NCI-H526 treated with DMSO at 0.1 percent for 48 hours (cell line): ENCODE measurements at places on chromosomes 5 and 9.

- DNase-seq = no peak
These were observed 134.3 kb downstream of the PPP2R2B start for GRCh38 chr5:146744068-146744745.

- DNase-seq = no peak
These were observed 51.2 kb downstream of the USP20 start for GRCh38 chr9:129886226-129887174.

GRCh38 chr5:32319392-32319791 is 6.7 kb upstream of the MTMR12 start:
- DNase-seq = no peak

DNA sequence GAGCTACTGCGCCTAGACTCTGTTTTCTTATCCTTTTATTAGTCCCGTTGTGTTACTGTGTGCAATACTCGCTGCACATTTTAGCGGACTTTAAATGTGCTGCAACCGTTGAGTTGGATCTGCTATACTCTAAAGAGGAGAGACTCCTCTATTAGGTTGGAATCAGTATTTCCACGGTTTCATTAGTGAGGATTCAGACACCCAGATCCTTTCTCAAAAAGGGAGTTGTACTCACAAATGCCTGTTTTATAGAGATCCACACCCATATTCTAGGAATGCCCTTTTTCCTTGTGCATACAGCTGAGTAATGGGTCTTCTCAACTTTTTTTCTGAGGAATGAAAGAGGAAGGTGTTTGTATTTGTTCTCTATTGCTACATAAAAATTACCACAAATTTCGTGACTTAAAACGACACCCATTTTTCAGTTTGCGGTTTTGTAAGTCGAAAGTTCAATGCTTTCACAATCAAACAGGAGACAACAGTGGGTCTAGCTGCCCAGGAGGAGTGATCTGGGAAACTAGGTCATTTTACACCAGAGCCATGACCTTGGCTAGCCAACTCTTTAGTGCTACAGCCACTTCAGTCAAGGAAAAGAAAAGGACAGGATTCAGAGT is 52.8 kb upstream of the SLC44A1 start:
- DNase-seq = no peak

DNA sequence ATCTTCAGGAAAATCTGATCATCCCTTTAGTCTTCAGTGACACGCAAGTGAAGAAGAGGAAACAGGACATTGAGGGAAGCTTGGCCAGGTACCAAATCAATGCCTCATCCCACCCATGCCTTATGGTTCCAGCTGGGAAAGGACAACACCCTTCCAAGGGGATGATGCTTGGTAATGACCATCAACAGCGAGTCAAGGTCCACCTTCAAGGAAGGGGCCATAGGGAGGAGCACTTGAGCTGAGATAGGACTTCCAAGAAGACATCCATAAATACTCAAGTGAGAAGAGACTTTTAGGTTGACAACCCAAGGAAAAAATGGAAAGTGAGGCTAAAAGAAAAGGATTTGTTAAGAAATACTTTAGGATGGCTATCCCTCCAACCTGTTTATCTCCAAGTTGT is 27.1 kb upstream of the GAS1 start:
- DNase-seq = no peak

DNA sequence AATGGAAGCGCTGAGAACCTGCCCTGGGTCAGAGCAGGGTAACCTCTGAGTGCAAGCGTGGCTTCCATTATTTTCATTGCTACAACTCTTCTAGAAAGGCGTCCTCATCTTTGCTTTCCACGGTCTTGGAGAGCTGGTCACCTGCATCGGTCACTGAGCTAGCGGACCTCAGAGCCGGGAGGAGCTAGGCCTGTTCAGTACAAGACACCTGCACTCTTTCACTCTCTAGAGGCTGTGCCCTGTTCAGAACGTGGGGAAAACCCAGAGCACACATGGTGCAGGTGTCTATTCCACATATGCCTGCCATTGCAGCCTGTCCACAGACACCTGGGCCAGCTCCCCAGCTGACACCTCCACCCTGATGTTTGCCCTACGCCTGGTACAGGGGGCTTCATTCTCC is 147.8 kb upstream of the IRX2 start:
- no peak for DNase-seq

DNA sequence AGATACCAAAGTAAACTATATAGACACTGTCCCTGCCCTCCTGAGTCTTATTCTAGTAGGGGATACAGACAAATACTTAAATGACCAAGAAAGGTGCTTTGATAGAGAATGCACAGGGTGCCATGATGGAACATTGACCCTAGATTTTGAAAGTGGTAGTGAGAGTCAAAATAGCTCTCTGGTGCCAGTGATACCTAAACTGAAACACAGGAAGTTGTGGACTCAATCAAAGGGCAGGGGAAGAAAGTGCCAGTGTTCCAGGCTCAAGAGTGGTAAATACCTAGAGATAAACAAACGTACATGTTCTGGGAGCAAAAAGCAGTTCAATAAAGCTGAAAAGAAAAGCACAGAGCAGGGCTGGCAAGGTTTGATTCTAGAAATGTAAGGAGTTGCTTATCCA is 267.6 kb downstream of the ISL1 start:
- no peak for DNase-seq

- no peak for DNase-seq
These were observed 97.9 kb downstream of the ZNF618 start for GRCh38 chr9:113973963-113974413.

DNA sequence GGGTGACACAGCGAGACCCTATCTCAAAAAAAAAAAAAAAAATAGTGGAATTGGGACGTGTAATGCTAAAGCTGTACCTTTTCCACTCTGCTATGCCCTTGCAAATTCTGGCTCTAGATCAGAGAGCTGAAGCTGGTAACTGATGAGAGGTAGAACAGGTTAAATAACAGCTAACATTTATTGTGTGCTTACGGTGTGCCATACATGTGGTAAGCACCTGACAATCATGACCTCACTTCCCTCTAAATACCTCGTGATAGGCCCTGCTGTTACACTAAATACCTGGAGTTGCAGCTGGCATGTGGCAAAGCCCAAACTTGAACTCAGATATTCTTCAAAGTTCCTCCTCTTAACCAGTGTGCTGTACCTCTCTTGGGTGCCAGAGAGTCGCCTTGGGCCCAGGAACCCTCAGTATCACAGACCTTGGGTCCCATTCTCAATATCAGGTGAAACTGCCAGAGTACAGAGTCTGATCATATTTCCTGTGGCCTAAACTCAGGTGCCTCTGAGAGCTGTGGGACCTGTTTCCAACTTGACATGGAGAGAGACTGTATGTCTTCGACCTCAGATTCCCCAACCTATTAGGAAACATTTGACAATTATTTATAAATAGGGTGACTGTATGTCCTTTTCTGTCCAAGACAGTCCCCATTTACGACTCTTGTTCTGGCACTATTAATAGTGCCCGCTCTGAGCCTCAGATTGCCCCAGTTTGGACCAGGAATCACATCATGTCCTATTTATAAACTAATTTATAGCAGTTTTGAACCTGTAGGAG is 4.8 kb downstream of the ARL10 start:
- no peak for DNase-seq

DNA sequence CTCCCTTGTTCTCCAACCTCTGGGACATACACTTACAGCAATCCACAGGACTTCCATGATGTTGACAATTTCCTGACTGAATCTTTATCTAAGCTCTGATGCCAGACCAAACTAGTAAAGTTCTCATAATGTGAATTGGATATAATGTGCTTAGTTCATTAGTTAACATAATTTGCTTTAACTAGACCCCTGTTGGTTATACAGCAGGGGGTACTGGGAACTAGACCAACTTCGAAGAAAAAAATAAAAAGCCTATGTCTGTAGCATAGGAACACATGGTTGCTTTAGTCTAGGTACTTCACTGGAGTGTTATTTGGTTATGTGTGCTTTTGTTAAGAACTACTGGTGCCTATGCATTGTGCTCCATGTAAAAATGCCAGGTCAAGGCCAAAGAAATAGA is 173.8 kb downstream of the ADAMTS6 start:
- no peak for DNase-seq

DNA sequence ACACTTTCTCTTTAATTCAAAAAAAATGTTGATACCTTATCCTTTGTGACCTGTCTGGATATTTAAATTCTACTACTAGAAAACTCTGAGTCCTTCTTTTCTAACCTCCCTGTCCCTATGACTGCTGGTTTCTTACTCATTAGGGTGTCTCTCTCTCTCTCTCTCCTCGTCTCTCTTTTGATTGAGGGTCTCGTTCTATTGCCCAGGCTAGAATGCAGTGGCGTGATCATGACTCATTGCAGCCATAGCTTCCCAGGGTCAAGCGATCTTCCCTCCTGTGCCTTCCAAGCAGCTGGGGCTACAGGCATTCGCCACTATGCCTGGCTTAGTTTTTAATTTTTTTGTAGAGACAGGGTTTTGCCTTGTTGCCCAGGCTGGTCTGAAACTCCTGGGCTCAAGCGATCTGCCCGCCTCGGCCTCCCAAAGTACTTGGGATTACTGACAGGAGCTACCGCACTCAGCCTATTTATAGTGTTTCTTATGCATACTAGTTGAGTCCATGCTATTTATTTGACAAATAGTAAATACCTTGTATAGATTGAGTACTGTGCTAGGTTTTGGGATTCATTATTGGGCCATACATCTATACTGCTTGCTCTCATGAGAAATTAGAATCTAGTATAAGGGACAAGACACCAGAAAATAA is 61.9 kb downstream of the NSD1 start:
- DNase-seq = no peak

DNA sequence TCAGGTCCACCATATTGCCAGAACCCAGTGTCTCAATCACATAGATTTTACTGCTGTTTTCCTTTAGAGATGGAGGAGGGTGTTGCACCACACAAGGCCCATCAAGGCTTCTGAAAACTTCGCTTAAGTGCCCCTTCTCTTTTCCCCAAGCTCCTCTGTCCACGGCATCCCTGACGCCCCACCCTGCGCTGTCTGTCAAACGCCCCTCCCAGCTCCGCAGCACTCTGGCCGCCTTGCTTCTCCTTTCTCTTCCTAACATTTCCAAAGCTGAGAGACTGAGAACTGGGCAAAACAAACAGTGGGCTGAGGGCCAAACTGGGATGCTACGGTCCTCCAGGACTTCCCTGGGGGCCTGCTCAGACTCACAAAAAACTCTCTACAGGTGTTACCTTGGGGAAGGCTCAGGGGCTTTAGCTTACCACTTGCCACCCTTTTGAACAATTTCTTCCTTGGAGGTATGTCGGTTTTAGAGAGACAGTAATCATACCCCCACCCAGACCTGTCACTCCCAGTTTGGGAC is 28.3 kb upstream of the ERGIC1 start:
- no peak for DNase-seq

GRCh38 chr5:178384816-178385495 is 152.4 kb upstream of the PHYKPL start:
- DNase-seq = no peak

DNA sequence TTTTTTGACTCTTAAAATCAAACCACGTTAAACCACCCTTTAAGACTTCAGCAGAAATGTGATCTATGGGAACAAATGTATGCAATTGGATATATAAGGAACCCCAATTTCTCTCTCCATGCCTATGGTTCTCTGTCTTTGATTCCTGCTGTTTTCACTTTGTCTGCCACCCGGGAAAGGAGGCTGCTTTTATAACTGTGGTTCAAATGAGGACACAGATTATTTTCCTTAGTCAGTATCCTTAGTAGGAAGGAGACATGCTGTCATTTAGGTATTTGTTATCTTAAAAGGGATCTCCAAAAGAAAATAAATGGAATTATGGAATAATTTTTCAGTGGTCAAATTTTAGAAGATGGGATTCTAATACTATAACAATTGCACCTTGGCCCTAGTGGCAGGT is 176.1 kb upstream of the NREP start:
- no peak for DNase-seq

DNA sequence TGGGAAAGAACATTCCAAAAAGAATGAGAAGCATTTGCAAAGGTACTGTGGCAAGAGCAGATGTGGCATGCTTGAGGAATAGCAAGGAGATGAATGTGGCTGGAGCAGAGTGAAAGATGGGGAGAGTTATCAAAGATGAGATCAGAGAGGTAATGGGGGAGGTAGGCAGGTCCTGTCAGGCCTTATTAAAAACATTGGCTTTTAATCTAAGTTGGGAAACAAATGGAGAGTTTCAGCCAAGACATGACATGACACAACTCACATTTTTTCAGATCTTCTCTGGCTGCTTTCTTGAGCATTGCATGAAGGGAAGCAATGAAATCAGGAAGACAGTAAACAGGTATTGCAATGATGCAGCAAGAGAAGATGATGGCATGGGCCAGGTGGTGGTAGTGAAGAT is 120.3 kb downstream of the MUSK start:
- no peak for DNase-seq

DNA sequence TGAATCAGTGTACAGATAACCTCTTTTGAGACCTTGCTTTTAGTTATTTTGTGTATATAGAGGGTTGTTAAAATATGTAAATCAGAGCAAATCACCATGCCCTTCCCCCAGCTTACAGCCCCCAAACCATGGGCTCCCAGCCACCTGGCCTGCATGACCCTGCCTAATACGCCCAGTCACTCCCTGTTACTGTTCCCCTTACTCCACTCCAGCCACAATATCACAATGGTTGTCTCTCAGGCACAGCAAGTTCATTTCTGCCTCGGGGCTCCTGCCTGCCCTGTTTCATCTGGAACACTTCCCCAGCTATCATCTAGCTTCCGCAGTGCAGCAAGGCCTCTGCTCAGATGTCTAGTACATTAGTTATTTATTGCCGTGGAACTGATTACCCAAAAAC is 5.0 kb upstream of the CARD19 start:
- DNase-seq = no peak

DNA sequence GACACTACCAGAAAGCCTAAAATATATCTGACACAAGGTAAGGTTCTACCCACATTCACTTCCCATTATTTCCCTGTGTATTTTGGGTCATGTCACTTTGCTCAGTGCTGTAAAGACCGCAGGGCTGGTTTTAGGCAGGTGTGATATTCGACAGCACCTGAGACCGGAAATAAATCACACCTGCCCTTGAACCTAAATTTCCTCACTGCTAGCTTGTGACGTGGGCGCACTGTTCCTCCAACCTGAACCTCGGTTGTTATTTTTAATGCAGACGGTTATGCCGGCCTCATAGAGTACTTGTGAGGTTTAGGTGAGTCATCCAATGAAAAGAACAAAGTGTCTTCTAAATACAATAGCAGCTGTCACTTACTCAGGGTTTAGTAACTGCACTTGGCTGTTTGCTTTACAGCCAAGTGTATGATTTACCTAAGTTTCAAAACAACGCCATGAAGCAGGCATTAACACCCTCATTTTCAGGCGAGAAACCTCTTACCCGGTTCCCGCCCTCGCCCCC is 20.7 kb upstream of the ZNF782 start:
- no peak for DNase-seq

DNA sequence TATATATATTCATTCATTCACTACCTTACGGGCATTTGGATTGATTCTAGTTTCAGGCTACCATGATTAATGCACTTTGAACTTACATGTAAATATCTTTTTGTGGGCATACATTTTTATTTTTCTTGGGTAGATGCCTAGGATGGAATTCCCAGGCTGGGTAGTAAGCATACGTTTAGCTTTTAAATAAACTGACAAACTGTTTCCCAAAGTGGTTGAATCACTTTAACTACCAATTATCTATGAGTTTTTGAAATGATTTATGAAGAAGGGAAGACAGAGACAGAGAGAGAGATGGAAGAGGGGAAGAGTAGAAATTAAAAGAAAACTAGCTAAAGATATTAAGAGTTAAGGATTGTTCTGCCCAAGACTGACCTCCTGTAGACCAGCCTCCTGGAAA is 612.6 kb downstream of the PSAT1 start:
- DNase-seq = no peak
